ENCODE measurements at places on chromosomes 1 and 21. TPM values are rescaled to one million over a fixed set of nuclear protein-coding genes. Genes with fewer than 3 reads are reported as not detected.

The ACTN2 gene
- total RNA-seq, result not detected

GRCh38 chr1:47555306-47555705 lies 117.5 kb downstream of the FOXD2 start:
- no peak overlapping the region for H3K4me3 ChIP-seq
- peaks cover 16% of the 10 kb centered on the region for H3K27me3 ChIP-seq
- H3K4me1 ChIP-seq, result no peaks in the 10 kb centered on the region
- no peak for DNase-seq
- H3K27ac ChIP-seq, result no peak overlapping the region

GRCh38 chr1:117828201-117828600 lies 101.2 kb downstream of the GDAP2 start:
- H3K27ac ChIP-seq, result no peak overlapping the region
- no peak for DNase-seq
- no peaks in the 10 kb centered on the region for H3K4me1 ChIP-seq
- no peaks in the 10 kb centered on the region for H3K36me3 ChIP-seq

DNA sequence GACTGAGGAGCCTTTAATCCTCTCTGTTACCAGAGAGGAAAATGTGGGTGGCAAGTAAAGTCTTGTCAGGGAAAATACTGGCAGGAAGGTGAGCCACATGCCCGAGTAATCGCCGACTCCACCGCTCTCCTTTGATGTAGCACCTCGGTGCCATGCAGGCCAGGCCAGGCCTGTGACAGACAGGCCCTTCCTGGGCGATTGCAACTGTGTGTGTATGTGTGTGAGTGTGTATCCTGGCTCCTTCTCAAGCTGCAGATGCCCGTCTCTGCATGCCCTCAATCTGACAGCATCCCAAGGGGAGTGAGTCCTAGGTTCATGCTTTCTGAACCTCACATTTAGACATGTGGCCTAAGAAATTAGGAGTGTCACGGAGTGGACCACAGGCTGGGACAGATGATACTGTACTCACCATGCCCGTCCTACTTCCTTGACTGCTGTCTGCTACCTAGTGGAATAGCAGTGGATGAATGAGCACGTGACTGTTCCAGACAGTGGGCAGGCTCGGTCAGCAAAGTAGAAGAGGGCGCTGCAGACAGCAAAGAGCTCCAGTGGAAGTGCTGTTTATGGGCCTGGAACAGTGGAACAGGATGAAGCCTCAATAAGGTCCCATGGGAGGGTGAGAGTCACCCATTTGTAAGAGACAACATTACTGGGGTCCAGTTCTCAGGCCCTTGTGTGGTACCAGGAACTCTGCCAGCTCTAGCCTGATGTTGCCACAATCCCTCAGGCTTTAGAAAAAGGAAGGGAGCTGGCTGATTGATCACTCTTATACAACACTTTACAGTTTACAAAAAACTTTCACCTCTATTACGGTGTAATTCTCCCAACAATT lies 25.3 kb downstream of the SERTAD4 start:
- H3K27ac ChIP-seq, result no peak overlapping the region
- peaks cover 42% of the 10 kb centered on the region for H3K27me3 ChIP-seq
- H3K36me3 ChIP-seq, result no peaks in the 10 kb centered on the region
- DNase-seq, result no peak
- no peaks in the 10 kb centered on the region for H3K4me1 ChIP-seq

The ANGPTL7 gene
- not detected for total RNA-seq

DNA sequence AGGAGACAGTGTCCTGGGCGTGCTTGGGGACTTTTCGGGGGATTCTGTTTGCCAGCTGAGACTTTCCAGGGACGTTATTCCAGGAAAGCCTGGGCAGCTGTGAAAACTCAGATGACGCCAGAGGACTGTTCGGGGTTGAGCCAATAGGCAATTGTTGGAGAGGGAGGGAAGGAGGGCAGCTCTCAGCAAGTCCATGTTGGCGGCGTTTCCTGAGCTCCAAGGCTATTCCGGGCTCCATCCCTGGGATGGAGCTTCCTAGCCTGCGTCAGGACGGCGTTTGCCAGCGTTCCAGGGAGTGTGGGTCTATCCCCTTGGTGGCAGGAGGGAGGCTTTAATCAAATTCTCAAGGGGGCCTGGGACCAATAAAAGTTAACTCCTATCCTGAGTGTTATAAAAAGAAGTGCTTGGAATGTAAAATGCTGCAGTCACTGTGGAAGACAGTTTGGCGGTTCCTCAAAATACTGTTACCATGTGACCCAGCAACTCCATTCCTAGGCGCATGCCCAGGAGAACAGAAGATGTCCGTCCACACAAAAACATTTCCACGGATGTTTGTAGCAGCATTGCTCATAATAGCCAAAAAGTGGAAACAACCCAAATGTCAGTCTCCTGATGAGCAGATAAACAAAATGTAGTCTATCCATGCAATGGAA lies 15.2 kb downstream of the SLC27A3 start:
- DNase-seq, result no peak
- H3K27me3 ChIP-seq, result peaks cover 15% of the 10 kb centered on the region
- peak overlapping the region; percentile 86 for H3K27ac ChIP-seq
- peaks cover 41% of the 10 kb centered on the region for H3K4me1 ChIP-seq

- H3K4me1 ChIP-seq, result no peaks in the 10 kb centered on the region
- H3K36me3 ChIP-seq, result no peaks in the 10 kb centered on the region
- H3K4me3 ChIP-seq, result no peak overlapping the region
- no peak for DNase-seq
- H3K27ac ChIP-seq, result no peak overlapping the region
Observed at GRCh38 chr1:17313530-17314309, 5.7 kb downstream of the PADI4 start.

GRCh38 chr1:181545395-181545794 lies 62.1 kb downstream of the CACNA1E start:
- no peak overlapping the region for H3K4me3 ChIP-seq
- H3K27me3 ChIP-seq, result peaks cover 16% of the 10 kb centered on the region
- no peaks in the 10 kb centered on the region for H3K36me3 ChIP-seq
- DNase-seq, result no peak
- H3K4me1 ChIP-seq, result no peaks in the 10 kb centered on the region
- no peak overlapping the region for H3K27ac ChIP-seq

GRCh38 chr1:232676307-232676706 lies 46.4 kb upstream of the SIPA1L2 start:
- no peak overlapping the region for H3K27ac ChIP-seq
- no peak overlapping the region for H3K4me3 ChIP-seq
- H3K27me3 ChIP-seq, result no peaks in the 10 kb centered on the region
- no peaks in the 10 kb centered on the region for H3K4me1 ChIP-seq
- no peaks in the 10 kb centered on the region for H3K36me3 ChIP-seq

DNA sequence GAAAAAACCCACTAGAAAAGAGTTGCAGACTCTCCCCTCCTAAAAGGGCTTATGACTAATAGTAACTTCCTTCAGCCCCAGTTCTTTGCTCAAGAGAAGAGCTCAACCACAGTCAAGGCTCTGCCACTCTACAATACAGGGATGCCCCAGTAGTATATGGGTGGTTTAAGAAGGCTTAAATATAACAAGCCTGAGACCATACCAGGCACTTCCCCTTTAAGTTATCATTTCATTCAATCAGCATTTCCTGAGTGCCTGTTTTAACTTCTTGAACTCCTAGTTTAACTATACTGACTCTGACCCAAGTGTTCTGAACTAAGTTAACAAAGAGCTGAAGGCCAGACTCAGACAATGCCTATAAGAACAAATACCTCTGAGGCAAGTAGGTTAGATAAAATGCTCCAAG lies 19.8 kb downstream of the PRPF38A start:
- peaks cover 38% of the 10 kb centered on the region for H3K4me1 ChIP-seq
- H3K27me3 ChIP-seq, result no peaks in the 10 kb centered on the region
- H3K4me3 ChIP-seq, result peak overlapping the region; percentile 55
- peak; percentile 47 for DNase-seq
- peak overlapping the region; percentile 92 for H3K27ac ChIP-seq
- peaks cover 35% of the 10 kb centered on the region for H3K36me3 ChIP-seq

The DCDC2B gene
- not detected for total RNA-seq

DNA sequence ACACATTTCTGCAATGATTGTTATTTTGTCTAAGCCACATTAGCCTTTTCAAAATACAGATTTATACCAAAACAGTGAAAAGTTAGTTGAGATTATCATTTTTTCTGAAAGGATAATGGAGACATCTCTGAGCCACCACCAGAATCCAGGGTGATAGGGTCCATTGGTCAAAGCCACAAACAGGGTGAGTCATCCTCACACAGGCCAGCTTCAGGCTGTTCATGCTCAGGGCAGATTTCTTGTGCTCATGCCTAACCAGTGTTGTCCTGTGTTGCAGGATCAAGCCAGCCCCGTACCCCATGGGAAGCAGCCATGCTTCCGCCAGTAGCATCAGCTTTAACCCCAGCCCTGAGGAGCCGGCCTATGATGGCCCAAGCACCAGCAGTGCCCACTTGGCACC lies 13.4 kb downstream of the ELOA start:
- no peaks in the 10 kb centered on the region for H3K27me3 ChIP-seq
- H3K4me1 ChIP-seq, result no peaks in the 10 kb centered on the region
- H3K27ac ChIP-seq, result no peak overlapping the region
- H3K4me3 ChIP-seq, result no peak overlapping the region
- no peak for DNase-seq

GRCh38 chr1:246398126-246398813 lies 108.8 kb downstream of the SMYD3 start:
- no peak for DNase-seq
- H3K27me3 ChIP-seq, result no peaks in the 10 kb centered on the region
- H3K4me1 ChIP-seq, result no peaks in the 10 kb centered on the region
- H3K4me3 ChIP-seq, result no peak overlapping the region
- H3K36me3 ChIP-seq, result peaks cover 2% of the 10 kb centered on the region
- no peak overlapping the region for H3K27ac ChIP-seq

GRCh38 chr1:206873603-206874188 lies 8.3 kb downstream of the IL20 start:
- H3K27me3 ChIP-seq, result peaks cover 18% of the 10 kb centered on the region
- H3K4me3 ChIP-seq, result no peak overlapping the region
- DNase-seq, result no peak
- no peak overlapping the region for H3K27ac ChIP-seq
- no peaks in the 10 kb centered on the region for H3K4me1 ChIP-seq
- H3K36me3 ChIP-seq, result peaks cover 24% of the 10 kb centered on the region

DNA sequence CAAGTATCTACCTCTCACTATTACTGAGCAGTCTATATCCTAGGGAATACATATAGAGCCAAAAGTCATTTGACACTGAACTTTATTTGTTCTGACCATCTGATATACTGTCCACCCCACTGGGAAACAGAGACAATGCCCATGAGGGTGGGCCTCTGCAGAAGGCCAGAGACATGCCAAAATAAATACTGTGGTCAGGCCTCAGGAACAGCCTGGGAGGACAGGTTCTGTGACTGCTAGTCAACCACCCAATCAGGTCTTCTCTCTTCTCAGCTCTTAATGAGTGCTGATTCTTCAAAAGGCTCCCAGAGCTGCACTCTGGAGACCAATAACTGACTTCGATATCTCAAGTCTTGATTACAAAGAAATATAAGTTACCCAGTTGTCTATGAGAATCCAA lies 5.5 kb upstream of the ANKRD35 start:
- H3K36me3 ChIP-seq, result no peaks in the 10 kb centered on the region
- no peak overlapping the region for H3K4me3 ChIP-seq
- no peak for DNase-seq
- peaks cover 5% of the 10 kb centered on the region for H3K27me3 ChIP-seq
- H3K4me1 ChIP-seq, result peaks cover 4% of the 10 kb centered on the region

DNA sequence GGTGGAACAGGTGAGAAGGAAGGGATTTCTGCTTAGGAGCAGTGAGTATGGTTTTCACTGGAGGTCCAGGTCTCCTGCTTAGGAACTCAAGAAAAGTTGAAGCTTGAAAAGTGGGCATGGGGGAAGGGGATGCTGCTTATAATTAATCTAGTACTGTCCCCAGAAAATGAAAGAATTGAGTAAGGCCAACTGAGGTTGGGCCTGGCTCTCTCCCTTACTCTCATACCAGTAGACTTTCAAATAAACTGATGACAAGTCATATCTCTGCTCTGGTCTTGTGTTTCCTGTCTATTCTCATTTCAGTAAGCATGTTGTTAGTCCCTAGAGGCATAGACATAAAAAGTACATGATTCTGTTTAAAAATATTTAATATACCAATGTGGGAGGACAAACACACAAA lies 26.4 kb downstream of the CD48 start:
- H3K4me1 ChIP-seq, result peaks cover 94% of the 10 kb centered on the region
- H3K4me3 ChIP-seq, result peak overlapping the region; percentile 40
- peak; percentile 69 for DNase-seq
- H3K27ac ChIP-seq, result peak overlapping the region; percentile 92
- peaks cover 88% of the 10 kb centered on the region for H3K36me3 ChIP-seq

- H3K27ac ChIP-seq, result no peak overlapping the region
- H3K4me3 ChIP-seq, result no peak overlapping the region
- no peaks in the 10 kb centered on the region for H3K36me3 ChIP-seq
- no peaks in the 10 kb centered on the region for H3K4me1 ChIP-seq
Observed at GRCh38 chr1:240122639-240123613, 31.2 kb downstream of the FMN2 start.

GRCh38 chr1:176551146-176551545 lies 88.2 kb downstream of the PAPPA2 start:
- H3K4me3 ChIP-seq, result no peak overlapping the region
- H3K36me3 ChIP-seq, result no peaks in the 10 kb centered on the region
- no peak for DNase-seq
- H3K27me3 ChIP-seq, result peaks cover 7% of the 10 kb centered on the region
- no peak overlapping the region for H3K27ac ChIP-seq

DNA sequence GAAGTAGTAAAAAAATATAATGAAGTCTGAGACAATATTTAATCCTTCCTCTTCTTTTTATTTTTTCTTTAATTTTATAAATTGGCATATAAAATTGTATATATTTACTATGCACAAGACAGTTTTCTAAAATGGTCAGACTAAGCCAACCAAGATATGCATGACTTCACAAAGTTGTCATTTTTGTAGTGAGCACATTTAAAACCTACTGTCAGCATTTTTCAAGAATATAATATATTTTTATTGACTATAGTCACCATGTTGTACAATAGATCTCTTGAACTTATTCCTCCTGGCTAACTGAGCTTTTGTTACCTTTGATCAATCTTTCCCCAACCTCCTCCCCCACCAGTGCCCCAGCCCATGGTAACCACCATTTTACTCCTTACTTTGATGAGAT lies 129.2 kb downstream of the ATP6V1G3 start:
- DNase-seq, result no peak
- H3K4me1 ChIP-seq, result no peaks in the 10 kb centered on the region
- peaks cover 7% of the 10 kb centered on the region for H3K27me3 ChIP-seq

GRCh38 chr1:46057781-46058180 lies 74.6 kb downstream of the PIK3R3 start:
- H3K4me1 ChIP-seq, result peaks cover 8% of the 10 kb centered on the region
- no peak for DNase-seq
- no peaks in the 10 kb centered on the region for H3K27me3 ChIP-seq
- H3K27ac ChIP-seq, result no peak overlapping the region

The TRIM17 gene
- 2.6 TPM for total RNA-seq

- no peak for DNase-seq
- no peaks in the 10 kb centered on the region for H3K36me3 ChIP-seq
- H3K4me3 ChIP-seq, result no peak overlapping the region
- H3K27me3 ChIP-seq, result no peaks in the 10 kb centered on the region
- no peaks in the 10 kb centered on the region for H3K4me1 ChIP-seq
Observed at GRCh38 chr1:215529571-215529970, 37.5 kb upstream of the KCTD3 start.

- H3K36me3 ChIP-seq, result no peaks in the 10 kb centered on the region
- no peak overlapping the region for H3K4me3 ChIP-seq
- H3K27ac ChIP-seq, result no peak overlapping the region
- DNase-seq, result no peak
Observed at GRCh38 chr1:14639291-14640050, 41.0 kb downstream of the KAZN start.

GRCh38 chr1:151978922-151979321 lies 14.7 kb downstream of the S100A10 start:
- peaks cover 38% of the 10 kb centered on the region for H3K36me3 ChIP-seq
- no peak overlapping the region for H3K27ac ChIP-seq
- H3K4me1 ChIP-seq, result peaks cover 23% of the 10 kb centered on the region
- no peak for DNase-seq
- H3K27me3 ChIP-seq, result peaks cover 15% of the 10 kb centered on the region

Measured in activated CD8-positive, alpha-beta memory T cell treated with anti-CD3 and anti-CD28 coated beads, Interleukin-2, amount 10 ng/mL, durations not matched to agents 7 days and 5 days (primary cell).